ENCODE measurements at places on chromosomes 5 and 9.

DNA sequence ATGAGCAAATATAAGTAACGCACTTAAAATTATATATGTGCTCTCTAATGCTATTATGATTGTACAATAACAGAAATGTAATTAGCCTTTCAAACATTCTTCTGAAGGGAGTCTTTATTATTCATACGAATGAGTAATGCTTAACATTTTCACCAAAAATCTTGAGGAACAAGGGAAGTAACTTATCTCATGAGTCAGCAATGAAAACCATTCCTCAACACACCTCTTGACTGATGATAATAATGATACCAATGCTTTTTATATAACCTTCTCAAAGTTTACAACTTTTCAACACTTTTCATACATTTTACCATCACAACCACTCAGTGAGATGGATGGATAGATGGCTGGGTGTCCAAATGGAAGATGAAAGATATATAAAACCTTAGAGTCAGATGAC is 369.3 kb downstream of the BNC2 start:
- no peak for DNase-seq

GRCh38 chr9:109922617-109923470 is 142.8 kb downstream of the PALM2AKAP2 start:
- no peak for DNase-seq

DNA sequence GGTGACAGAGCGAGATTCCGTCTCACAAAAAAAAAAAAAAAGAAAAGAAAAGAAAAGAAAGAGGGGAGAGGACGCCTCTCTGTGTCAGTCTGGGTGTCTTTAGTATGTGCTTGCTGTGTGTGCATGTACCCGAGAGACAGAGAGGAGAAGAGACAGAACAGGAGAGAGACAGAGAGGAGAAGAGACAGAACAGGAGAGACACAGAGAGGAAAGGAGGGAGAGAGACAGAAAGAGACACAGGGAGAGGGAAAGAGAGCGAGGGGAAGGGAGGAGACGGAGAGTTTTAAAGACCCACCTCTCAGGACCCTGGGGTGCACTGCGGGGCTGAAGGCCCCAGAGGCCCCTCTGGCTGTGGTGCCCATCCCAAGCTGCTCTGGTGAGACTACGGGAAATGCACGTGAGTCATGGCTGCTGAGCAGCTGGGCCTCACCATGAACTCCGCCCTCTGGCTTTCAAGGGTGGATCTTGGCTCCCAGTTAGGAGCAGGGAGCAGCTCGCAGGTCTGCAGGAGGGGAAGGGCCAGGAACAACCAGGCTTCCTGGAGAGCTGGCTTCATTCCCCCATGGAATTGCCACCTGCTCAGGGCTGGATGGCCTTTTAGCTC is 7.9 kb downstream of the SLC6A3 start:
- DNase-seq = no peak

GRCh38 chr5:178624631-178625546 is 2.0 kb downstream of the CLK4 start:
- DNase-seq = no peak

GRCh38 chr5:78132507-78132906 is 162.0 kb downstream of the AP3B1 start:
- DNase-seq = no peak

- no peak for DNase-seq
These were observed 40.3 kb upstream of the XPA start for GRCh38 chr9:97737429-97737828.

- DNase-seq = no peak
These were observed at the start of gene ECSCR for GRCh38 chr5:139462586-139463276. TSS of gene ECSCR (minus strand) at chr5:139462743. CDS start at chr5:139462670, 73 bp downstream.

GRCh38 chr5:43701227-43701626 is 98.2 kb downstream of the NNT start:
- DNase-seq = no peak

- DNase-seq = no peak
These were observed 81.6 kb downstream of the PTCH1 start for GRCh38 chr9:95435074-95435728.

- DNase-seq = no peak
These were observed 213.9 kb upstream of the TBCA start for GRCh38 chr5:77990020-77990419.

- DNase-seq = no peak
These were observed 228.0 kb downstream of the DCP2 start for GRCh38 chr5:113204525-113205161.

DNA sequence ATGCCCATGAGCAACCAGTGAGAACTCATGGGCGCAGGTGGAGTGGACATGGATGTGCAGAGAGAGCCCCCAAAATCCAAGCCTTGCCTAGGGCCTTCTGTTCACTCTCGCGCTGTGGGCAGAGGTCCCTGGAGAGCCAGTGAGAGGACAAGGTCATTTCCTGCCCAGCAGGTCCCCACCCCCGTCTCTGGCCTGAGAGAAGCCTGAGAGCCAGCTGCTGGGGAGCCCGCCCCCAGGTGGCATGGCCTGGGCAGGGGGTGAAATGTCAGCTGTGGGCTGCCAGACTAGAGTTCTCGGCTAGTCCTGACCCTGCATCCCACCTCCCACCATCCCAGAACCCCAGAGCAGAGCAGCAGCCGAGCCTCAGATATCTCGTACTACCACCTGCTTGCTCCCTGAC is 85.3 kb downstream of the BARX1 start:
- DNase-seq = no peak

- DNase-seq = no peak
These were observed 55.8 kb downstream of the JAK2 start for GRCh38 chr9:5040730-5041389.

GRCh38 chr9:137798901-137799629 is 78.5 kb upstream of the CACNA1B start:
- DNase-seq = no peak

GRCh38 chr5:113162208-113162607 is 185.6 kb downstream of the DCP2 start:
- no peak for DNase-seq

DNA sequence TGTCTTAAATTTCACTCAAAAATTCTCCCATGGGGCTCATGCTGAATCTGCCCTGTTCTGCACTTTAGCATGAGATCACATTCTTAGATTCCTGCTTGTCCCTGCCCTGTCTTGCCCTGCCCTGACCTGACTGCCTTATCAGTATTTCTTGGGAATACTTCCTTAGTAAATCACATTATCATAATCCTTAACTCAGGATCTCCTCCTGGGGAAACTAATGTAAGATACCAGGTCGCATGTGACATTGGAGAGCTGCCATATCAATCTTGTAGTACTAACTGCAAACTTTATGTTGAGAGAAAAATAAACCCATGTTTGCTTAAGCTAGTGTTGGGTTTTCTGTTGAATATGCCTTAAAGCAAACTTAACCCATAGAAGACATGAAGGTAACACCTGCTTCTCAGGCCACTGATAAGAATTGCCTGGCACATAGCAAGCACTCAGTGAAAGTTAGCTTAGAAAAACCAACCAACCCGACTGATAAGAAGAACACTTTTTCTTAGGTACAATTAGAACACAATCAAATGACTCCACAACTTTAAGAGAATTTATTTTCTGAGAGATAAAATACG is 53.3 kb downstream of the IL33 start:
- no peak for DNase-seq

GRCh38 chr5:617896-618295 is 5.8 kb downstream of the CEP72 start:
- DNase-seq = no peak

GRCh38 chr5:168578006-168578405 is 1.2 kb downstream of the PANK3 start:
- no peak for DNase-seq

GRCh38 chr9:106648799-106649198 is 214.2 kb upstream of the ZNF462 start:
- DNase-seq = no peak

GRCh38 chr9:86626802-86627201 is 272.6 kb upstream of the TUT7 start:
- DNase-seq = no peak

DNA sequence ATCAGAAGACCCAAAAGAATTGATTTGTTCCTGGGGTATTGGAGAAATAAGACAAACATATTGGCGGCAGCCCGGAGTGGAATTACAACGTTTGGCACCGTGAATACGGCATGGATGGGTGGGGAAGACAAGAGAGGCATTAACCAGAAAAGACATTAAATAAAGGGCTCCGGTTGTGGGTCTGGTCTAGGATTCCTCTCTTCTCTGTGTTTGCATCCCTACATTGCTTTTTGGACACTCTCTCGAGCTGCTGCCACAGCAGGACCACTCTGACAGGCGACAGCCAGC is 138.7 kb upstream of the PALM2AKAP2 start:
- no peak for DNase-seq

DNA sequence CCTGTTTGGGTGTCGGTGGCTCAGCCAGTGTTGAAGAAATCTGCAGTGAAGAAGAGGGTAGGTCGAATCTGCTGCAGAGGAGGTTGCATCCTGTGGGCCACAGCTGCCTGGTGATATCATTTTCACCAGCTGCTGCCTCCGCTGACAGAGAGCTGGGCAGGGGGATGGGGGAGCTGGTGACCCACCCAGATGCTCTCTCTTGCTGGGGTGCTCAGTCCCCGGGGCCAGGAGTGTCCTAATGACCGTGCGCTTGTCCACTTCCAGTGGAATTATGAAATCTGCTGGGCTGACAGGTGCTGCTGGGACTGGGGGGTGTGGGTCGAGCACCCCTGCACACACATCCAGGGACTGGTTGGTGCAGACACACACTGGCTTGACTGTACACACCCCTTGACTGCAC is 83.2 kb upstream of the IRX4 start:
- DNase-seq = no peak

DNA sequence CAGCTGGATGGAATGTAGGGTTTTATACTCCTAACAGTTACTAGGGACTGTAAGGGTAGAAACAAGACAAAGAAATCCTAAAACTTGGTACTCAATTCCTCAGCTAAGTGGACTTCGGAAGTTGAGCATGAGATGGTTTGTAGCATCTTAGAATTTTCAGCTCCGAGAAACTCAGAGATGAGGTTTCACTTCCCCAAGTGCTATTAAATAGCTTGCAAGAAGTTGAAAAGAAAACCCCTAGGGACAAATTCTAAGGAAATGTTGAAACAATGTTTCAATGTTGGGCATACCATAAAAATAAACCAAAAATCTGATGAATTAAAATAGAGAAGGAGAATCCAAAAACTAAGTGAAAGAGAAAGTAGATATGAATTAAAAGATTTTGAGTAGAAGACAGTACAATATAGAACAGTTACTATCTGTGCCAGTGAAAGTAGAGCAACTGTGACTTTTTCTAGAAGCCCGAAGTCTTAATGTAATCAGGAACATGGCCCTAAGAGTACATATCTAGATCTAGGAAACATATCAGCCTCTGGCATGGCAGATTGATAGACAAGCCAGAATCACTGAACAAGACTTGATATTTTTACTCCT is 308.6 kb upstream of the RGMB start:
- DNase-seq = no peak

- DNase-seq = no peak
These were observed 30.4 kb upstream of the UBTD2 start for GRCh38 chr5:172313915-172314314.

- DNase-seq = no peak
These were observed 106.0 kb downstream of the CAAP1 start for GRCh38 chr9:26786564-26786963.

GRCh38 chr9:27150746-27151406 is 41.9 kb downstream of the TEK start:
- no peak for DNase-seq

GRCh38 chr9:118367383-118367782 is 663.2 kb downstream of the TLR4 start:
- DNase-seq = no peak

GRCh38 chr5:92374859-92375258 is 991.7 kb upstream of the ARRDC3 start:
- DNase-seq = no peak
